ENCODE measurements at places on chromosomes 2 and 18. TPM values are rescaled to one million over a fixed set of nuclear protein-coding genes. Genes with fewer than 3 reads are reported as not detected.

- H3K4me1 ChIP-seq: no peaks in the 10 kb centered on the region
- peaks cover 9% of the 10 kb centered on the region for H3K27me3 ChIP-seq
- DNase-seq: no peak
- H3K36me3 ChIP-seq: no peaks in the 10 kb centered on the region
Observed at GRCh38 chr2:10883066-10883465, 28.7 kb upstream of the KCNF1 start.

GRCh38 chr2:14321357-14321756 is 311.2 kb upstream of the LRATD1 start:
- H3K4me3 ChIP-seq: no peak overlapping the region
- H3K36me3 ChIP-seq: no peaks in the 10 kb centered on the region
- no peaks in the 10 kb centered on the region for H3K27me3 ChIP-seq
- no peaks in the 10 kb centered on the region for H3K4me1 ChIP-seq
- H3K27ac ChIP-seq: no peak overlapping the region

DNA sequence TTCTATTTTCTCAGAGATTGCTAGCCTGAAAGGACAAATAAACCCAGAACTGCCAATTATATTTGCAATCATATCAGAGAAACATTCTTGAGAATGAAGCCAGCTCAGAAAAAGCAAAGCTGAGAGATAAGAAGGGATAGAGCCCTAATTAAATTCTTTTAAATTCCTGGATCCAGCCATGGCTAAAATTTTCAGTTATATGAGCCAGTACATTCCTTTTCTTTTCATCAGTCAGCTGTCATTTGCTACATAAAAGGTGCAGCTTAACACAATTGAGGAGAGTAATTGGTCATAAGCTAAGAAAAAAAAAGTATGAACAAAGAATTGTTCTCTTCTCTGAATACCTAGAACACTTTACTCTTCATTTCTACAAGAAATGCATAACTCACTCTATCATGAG is 303.5 kb upstream of the FIGN start:
- H3K36me3 ChIP-seq: no peaks in the 10 kb centered on the region
- no peak for DNase-seq
- no peaks in the 10 kb centered on the region for H3K4me1 ChIP-seq
- no peak overlapping the region for H3K27ac ChIP-seq
- no peak overlapping the region for H3K4me3 ChIP-seq

- no peak overlapping the region for H3K4me3 ChIP-seq
- peak overlapping the region; percentile 89 for H3K27ac ChIP-seq
- DNase-seq: peak; percentile 60
- H3K27me3 ChIP-seq: no peaks in the 10 kb centered on the region
- peaks cover 29% of the 10 kb centered on the region for H3K4me1 ChIP-seq
Observed at GRCh38 chr2:88753833-88754584, 62.5 kb downstream of the RPIA start.

- H3K36me3 ChIP-seq: no peaks in the 10 kb centered on the region
- H3K27me3 ChIP-seq: peaks cover 3% of the 10 kb centered on the region
- no peak overlapping the region for H3K4me3 ChIP-seq
- no peaks in the 10 kb centered on the region for H3K4me1 ChIP-seq
- H3K27ac ChIP-seq: no peak overlapping the region
Observed at GRCh38 chr18:67232991-67233390, 283.5 kb downstream of the DSEL start.

- H3K4me3 ChIP-seq: no peak overlapping the region
- no peak for DNase-seq
- H3K27me3 ChIP-seq: peaks cover 26% of the 10 kb centered on the region
- H3K36me3 ChIP-seq: peaks cover 2% of the 10 kb centered on the region
Observed at GRCh38 chr2:217113491-217113890, 253.6 kb upstream of the TNP1 start.

GRCh38 chr18:48468151-48468550 is 59.0 kb upstream of the ZBTB7C start:
- peaks cover 9% of the 10 kb centered on the region for H3K27me3 ChIP-seq
- H3K36me3 ChIP-seq: no peaks in the 10 kb centered on the region
- no peak overlapping the region for H3K4me3 ChIP-seq
- no peaks in the 10 kb centered on the region for H3K4me1 ChIP-seq

GRCh38 chr18:2431806-2432205 is 139.5 kb downstream of the METTL4 start:
- H3K27ac ChIP-seq: no peak overlapping the region
- peaks cover 2% of the 10 kb centered on the region for H3K27me3 ChIP-seq
- no peak overlapping the region for H3K4me3 ChIP-seq
- no peaks in the 10 kb centered on the region for H3K4me1 ChIP-seq
- DNase-seq: no peak
- no peaks in the 10 kb centered on the region for H3K36me3 ChIP-seq

- DNase-seq: no peak
- H3K27me3 ChIP-seq: peaks cover 2% of the 10 kb centered on the region
- H3K36me3 ChIP-seq: no peaks in the 10 kb centered on the region
- no peak overlapping the region for H3K4me3 ChIP-seq
- no peak overlapping the region for H3K27ac ChIP-seq
- H3K4me1 ChIP-seq: no peaks in the 10 kb centered on the region
Observed at GRCh38 chr2:53584986-53585385, 182.6 kb upstream of the CHAC2 start.

The ZNF385B gene
- total RNA-seq: not detected

All from activated CD8-positive, alpha-beta T cell treated with anti-CD3 and anti-CD28 coated beads, Interleukin-2, amount 10 ng/mL, durations not matched to agents 7 days and 5 days (primary cell).